Effector CD4-positive, alpha-beta T cell (primary cell): ENCODE measurements at places on chromosomes 6 and 20.
A peak's percentile ranks its signal among the peaks of the same experiment; 100 is the strongest.

GRCh38 chr6:167985911-167986595, 11.4 kb upstream of the KIF25 start:
- DNase-seq, result no peak

DNA sequence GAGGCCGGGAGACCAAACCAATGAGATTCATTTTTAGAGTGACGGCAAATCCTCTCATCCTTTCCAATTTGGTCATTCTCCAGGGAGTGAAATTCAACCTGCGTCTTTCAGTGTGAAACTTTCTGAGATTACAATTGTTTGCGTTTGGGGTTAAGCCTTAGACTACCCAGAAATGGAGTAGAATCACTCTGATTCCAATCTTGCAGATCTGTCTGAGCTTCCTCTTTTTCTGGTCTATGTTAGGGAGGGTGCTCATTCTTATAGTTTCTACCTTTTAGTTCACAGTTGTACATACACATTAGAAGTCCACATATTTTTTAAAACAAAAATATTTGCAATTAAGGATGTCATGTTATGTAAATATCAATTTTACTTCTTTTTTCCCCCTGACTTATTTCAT, 183.0 kb upstream of the PHACTR1 start:
- no peak for DNase-seq

DNA sequence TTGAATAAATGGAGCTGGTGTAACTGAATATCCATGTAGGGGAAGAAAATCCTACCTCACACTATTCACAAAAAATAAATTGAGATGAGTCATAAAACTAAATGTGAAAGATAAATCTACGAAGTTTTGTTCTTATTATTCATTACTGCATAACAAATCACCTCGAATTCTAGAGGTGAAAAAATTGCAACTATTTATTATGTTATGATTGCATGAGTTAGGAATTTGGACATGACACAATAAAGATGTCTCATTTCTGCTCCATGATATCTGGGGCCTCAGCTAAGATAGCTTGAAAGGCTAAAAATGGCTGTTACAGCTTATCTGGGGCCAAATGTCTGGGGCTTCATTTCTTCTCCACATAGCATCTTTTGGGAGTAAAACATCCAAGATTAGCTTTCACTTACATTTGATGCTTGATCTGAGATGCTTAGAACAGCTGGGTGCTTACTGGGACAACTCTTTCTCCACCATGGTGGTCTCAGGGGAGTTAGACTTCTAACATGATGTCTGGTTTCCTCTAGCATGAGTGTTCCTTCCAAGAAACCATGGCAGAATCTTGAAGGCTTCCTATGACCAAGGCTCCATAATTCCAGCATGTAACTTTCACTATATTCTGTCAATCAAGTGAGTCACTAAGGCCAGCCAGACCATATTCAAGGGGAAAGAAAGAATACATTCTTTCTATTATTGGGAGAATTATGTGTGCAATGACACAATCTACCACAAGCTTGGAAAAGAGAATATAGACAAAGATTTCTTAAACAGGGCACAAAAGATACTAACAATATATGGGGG, 30.1 kb downstream of the OR2B6 start:
- DNase-seq, result no peak

DNA sequence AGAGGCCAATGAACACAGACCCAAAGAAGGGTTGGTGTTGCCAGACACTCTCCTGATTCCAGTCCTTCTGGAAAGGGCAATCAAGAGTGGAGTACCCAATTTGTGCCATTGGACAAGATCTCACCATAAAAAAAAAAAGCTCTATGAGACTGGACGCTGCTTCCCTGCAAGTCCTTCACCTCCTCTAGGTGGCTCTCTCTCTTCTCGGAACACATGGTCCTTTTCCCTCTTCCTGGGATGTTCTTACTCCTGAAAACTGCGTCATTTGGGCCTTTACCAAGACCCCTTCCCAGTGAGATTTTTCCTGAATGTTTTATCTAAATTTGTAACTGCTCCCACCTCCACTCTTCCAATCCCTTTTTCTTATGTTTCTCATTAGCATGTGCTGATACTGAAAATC, 280.8 kb downstream of the FOXA2 start:
- DNase-seq, result no peak

- no peak for DNase-seq
Measured at GRCh38 chr20:43800186-43800585, 73.4 kb upstream of the GTSF1L start.

DNA sequence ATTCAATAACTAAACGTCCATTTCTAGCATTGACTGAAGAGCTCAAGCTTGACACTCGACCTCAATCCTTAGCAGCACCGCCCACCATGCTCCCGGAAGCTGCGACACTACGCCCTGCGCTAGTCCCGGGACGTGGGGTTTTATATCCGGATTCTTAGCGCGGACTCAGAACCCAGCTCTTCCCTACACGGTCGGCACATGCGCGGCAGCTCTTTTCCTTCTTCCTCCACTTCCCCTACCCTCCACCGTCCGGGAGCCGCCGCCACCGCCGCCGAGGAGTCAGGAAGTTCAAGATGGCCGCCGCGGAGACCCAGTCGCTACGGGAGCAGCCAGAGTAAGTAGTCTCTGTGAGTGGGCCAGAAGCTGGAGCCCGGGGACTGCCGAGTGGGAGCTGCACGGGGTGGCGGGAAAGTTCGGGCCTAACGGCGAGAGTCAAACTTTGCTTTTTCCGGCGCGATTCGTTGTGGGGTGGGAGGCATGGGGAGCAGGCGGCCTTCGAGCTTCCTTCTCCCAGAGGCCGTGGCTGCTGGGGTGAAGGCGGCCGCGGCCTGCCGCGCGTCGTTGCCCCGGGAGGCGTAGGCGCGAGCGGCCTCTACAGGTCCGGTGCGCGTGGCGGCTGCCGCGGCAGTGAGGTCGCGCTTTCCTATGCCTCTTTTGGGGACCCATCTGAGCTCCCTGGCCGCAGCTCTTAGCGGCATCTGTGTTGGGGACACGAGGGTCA, 57.6 kb downstream of the FAM217A start:
- DNase-seq, result peak; percentile 75

DNA sequence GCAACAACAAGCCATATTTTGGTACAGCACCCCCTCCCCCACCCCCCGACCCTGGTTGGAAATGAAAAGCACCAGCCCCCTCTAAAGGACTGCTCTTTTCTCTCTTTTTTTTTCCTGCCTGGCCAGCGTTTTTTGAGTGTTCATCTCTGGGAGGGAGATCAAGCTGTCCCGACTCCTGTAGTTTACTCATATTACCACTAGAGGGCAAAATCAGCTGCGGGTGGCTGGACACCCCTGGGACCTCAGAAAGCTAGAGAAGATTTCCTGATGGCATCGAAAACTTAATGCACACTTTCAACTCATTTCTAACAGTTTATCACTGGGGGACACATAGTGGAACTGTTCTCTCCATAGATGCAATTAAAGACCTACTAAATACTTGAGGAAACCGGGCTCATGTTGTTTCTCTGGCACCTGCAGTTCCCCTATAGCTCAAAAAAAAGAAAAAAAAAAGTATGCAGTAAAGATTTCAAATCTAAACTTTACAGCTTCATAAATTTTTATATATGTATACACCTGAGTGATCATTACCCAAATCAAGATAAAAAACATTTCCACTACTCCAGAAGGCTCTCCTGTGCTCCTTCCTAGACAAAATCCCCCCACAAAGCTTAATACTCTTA, 24.4 kb downstream of the CNBD2 start:
- peak; percentile 31 for DNase-seq

DNA sequence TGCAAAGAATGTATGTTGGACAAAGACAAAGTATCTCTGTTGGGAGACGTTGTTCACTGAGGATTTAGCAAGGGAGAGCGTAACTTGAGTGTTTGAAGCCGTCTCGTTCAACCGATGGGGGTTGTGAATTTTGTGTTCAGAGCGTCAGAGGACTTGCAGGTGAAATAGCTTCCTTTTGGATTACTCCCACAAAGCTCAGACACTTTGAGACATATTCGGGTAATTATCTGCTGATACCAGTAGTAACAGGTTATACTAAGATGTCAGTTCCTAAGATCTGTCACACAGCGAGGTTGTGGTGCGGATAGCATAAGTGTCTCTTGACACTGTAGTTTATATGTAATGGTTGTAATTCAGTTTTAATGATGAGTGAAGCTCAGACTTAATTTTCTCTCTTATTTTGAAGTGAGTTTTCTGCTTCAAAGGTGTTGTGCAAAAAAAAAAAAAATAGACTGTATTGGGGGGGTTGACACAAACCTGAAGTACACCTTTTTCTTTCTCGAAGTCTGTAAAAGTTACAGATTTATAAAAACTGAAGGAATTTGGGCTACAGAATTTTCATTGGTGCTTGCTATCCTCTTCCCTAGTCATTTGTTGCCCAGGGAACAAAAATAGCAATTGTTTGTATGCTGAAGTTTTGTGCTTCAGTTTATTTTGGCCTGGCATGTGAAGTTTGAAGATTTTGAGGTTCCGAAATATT, 1.7 kb downstream of the ASXL1 start:
- no peak for DNase-seq

DNA sequence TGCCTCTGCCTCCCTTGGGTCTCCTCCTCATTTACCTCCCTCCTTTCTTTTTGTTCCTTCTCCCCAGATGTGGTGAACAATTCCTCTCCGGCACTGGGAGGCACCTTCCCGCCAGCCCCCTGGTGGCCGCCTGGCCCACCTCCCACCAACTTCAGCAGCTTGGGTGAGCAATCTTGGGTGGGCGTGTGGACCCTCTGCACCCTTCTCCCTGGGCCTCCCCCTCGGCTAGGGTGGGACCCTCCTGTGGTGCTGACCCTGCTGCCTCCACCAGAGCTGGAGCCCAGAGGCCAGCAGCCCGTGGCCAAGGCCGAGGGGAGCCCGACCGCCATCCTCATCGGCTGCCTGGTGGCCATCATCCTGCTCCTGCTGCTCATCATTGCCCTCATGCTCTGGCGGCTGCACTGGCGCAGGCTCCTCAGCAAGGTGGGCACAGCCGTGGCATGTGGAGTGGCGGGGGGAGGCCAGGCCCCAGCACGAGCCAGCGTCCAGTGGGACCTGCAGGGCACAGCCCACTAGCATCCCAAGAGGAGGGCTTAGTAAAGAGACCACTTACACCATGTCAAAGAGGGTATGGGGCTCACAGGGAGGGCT, 8.8 kb downstream of the DDR1 start:
- no peak for DNase-seq

GRCh38 chr6:107495196-107495643, 5.3 kb downstream of the SOBP start:
- DNase-seq, result no peak

- DNase-seq, result no peak
Measured at GRCh38 chr6:51273228-51273961, 454.7 kb downstream of the TFAP2B start.
